ENCODE measurements at places on chromosomes 4 and X.

GRCh38 chrX:46333550-46333949 lies 211.7 kb downstream of the ZNF674 start:
- DNase-seq = no peak

DNA sequence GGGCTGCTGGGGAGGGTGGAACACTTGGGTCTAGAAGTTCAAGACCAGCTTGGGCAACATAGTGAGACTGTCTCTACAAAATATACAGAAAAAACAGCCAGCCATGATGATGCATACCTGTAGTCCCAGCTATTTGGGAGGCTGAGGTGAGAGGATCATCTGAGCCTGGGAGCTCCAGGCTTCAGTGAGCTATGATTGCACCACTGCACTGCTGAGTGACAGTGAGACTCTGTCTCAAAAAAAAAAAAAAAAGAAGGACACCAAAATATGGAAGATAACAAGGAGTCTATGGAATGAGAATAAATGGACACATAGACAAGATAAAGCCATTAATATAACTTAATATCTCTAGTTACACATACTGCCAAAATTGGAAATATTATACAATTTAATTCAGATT lies 62.7 kb upstream of the IL15 start:
- no peak for DNase-seq

DNA sequence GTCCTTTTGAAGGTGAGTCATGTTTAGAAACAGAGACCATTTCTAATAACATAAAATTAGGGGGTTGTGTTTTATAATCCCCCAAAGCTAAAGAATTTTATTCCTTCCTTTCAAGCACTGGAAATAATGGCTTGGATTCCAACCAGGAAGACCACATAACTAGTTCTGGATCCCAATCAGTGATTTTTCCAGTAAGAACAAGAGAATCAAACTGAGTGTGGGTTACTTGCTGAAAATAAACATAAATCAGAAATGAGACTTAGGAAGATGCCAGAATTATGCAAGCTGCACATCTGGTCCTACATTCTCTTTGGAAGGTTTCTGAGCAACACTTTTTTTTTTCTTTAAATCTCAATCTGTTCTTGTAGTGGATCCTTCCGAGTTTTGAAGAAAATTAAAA lies 76.3 kb downstream of the SOWAHB start:
- DNase-seq = no peak

- DNase-seq = no peak
Measured at GRCh38 chr4:185054886-185055285, 36.6 kb downstream of the HELT start.

- DNase-seq = no peak
Measured at GRCh38 chr4:148118633-148119032, 323.6 kb downstream of the NR3C2 start.

DNA sequence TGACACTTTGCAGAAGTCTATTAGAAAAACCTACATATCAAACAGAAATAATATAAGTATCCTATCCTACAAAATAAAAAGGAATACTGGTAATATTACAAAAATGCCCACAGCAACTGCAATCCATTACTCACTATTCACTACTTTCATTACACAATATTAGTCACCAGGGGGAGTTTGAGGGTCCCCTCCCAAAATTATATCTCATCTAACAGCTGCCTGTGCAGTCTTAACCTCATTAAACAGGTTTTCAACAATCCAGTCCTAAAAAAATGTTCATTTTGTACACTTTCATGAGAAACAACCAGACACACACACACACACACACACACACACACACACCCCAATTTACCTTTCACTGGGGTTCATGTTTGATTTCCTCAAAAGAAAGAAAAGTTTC lies 2.9 kb downstream of the CLOCK start:
- no peak for DNase-seq

GRCh38 chr4:122297694-122298093 lies 81.1 kb upstream of the ADAD1 start:
- DNase-seq = no peak

DNA sequence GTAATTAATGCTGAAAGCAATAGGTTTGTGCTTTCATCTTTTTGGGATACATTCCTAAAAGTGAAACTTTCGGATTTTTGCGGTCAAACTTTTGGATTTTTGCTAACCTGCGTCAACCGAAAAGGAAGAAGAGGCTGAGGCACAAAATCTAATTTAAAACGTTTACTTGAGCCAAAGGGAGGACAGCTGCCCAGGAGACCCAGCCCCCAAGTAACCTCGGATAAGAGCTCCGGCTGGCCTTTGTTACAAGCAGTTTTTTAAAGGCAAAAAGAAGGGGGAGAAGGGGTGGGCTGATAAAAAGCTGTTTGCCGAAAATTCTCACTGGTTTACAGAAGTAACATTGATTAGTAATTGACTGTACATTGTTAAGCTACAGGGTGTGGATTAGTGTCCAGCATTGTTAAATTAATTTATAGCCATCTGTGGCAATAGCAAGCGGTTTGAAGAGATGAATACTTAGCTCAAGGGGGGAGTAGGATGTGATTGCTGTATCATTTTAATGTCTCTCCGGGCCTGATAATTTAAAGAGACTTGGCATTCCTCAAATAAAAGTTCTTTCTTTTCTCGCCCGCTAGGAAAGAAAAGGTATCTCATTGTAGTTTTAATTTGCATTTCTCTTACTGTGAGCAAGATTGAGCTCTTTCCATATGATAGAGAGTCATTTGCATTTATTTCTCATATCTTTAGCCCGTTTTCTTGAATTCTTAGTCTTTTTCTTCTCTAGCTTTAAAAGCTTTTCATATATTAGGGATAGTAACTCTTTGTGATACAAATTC lies 59.1 kb upstream of the USP9X start:
- no peak for DNase-seq

DNA sequence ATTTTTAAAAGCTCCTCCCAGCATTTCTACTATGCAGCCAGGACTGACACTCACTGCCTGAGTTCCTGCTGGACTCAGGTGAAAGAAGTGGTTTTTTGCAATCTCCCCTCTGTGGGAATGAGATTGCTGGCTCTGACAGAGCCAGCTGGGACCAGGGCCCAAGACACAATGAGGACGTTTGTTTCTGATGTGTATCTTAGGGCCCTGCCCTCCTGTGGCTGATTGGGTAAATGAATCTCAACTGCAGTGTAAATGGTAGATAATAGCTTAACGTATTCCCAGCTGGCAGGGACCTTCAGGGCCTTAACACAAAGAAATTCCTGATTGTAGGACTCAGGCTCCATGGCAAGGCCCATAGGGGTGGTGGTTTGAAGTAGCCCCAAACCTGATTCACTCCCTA lies 85.8 kb upstream of the PRPS1 start:
- no peak for DNase-seq

GRCh38 chr4:10023806-10024205 lies 2.5 kb upstream of the SLC2A9 start:
- DNase-seq = no peak

GRCh38 chrX:153444333-153445011 lies 1.4 kb downstream of the TREX2 start:
- no peak for DNase-seq

GRCh38 chr4:173410079-173410478 lies 11.2 kb upstream of the SCRG1 start:
- no peak for DNase-seq

DNA sequence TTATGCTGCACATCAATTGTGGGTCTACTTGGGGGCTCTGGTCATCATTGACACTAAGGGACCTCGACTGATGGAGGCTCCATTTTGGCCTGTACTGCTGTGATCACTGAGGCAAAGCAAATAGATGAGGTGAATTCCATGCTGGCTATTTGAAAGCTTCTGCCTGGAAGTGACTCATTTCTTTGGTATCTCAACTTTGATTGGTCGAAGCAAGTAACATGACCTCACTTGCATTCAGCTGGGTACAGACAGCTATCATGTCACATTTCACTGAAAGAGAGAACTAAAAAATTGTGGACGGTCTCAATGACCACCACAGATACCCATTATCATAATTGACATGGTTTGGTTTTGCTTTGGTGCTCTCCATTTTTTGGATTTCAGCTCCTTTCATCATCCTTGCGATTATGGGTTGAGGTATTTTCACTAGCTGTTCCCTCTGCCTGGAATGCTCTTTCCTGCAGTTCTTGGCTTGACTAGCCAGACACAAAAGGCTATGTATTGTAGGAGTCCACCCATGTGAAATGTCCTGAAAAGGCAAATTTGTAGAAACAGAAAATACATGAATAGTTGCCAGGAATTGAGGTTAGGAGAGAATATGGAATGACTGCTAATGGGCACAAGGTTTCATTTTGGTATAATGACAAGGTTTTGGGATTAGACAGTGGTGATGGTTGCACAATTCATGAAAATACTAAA lies 369.2 kb upstream of the LCORL start:
- DNase-seq = no peak

DNA sequence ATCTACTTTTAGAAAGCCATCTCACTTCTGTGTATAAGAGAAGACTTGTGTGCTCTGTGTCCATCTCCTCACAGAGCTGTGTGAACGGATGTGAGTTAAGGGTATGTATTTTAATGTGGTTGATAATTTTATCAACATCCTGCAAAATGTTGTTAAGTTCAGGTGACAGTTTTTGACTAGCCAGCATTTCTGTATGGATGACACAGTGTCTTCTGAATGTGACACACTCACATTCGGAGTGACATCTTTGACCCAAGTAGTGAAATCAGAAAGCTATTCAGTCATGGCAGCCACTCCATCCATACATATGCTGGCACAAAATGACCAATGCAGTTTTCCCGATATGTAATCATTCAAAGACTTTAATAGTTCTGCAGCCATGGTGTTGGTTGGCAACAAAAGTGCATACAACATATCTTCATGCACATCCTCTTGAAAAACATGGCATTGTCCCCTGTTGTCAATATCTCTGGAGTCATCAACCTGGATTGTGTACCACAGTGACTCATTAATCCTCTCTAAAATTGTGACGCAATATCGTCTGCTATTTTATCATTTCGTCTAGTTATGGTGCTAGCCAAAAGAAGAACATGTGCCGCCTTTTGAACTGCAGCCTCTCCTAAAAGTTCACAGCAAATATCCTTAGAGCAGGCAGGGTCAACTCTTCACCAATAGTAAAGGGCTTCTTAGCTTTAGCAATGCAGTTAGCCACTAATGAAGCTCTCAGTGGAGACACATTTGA lies 6.8 kb upstream of the FGF2 start:
- DNase-seq = no peak

- no peak for DNase-seq
Measured at GRCh38 chr4:89157488-89158024, 46.2 kb downstream of the TIGD2 start.

DNA sequence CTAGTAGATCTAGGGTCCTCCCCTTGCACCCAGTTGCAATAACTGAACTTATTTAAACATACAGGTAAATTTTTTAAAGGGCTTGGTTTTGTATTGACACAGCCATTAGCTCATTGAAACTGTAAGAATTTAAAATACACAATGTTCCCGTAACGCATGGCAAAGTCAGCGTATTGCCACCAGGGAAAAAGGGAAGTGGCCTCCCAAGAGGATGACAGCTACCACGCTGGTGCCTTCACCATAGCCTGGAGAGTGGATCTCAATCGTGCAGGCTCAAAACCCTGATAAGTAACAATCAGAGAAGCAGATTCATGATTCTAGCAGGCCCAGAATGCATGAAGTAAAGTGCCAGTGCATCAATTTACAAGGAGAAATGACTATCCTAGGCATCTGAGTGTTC lies 49.4 kb upstream of the RELL1 start:
- DNase-seq = no peak

DNA sequence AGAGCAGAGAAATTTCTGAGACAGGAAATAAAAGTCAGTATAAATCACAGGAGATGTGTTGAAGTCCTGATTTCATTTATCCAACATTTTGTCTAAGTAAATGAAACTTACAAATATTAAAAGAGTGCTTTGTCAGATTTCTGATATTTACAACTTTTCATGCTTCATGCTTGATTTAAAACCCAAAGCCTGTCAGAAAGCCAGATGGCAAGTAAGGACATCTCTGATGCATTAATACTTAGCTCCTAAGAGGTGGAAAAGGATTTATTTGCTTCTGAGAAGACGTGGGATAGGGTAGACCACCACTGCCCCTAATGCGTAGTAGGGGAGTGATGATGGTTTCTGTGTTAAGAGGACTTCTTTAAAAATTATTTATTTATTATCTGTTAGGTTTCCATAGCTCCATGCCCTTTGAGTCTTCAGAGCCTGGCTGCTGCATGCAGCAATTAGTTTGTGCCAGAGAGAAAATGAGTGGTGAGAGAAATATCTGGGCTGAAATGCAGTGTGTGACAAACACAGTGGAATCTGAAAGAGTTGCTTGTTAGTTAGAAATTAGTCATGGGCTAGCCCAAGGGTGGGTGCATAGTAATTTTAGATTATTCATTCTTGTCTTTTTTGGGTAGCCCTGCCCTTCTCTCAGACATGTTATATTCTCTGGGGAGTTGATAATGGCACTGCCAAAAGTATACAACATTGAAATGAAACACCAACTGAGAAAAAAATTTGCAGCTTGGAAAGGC lies 333.8 kb downstream of the C4orf33 start:
- no peak for DNase-seq

DNA sequence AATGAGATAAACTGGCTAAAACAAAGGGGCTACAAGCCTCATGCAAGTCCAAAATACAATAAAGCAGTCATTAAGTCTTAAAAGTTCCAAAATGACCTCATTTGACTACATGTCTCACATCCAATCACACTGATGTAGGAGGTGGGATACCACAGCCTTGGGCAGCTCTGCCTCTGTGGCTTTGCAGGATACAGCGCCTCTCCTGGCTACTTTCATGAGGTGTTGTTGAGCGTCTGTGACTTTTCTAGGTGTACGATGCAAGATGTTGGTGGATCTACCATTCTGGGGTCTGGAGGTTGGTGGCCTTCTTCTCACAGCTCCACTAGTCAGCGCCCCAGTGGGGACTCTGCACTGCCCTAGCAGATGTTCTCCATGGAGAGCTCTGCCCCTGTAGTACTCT lies 944.9 kb downstream of the TECRL start:
- DNase-seq = no peak

GRCh38 chr4:108754327-108754726 lies 8.5 kb downstream of the ETNPPL start:
- DNase-seq = no peak

- DNase-seq = no peak
Measured at GRCh38 chrX:69031181-69031580, 134.1 kb downstream of the PJA1 start.

- DNase-seq = no peak
Measured at GRCh38 chrX:54747733-54748393, 50.2 kb downstream of the ITIH6 start.

- DNase-seq = no peak
Measured at GRCh38 chr4:12902735-12903134, 581.4 kb downstream of the RAB28 start.

GRCh38 chr4:7381221-7381889 lies 53.4 kb downstream of the PSAPL1 start:
- DNase-seq = peak; percentile 6

GRCh38 chrX:53481093-53481492 lies 46.9 kb upstream of the HSD17B10 start:
- no peak for DNase-seq

- no peak for DNase-seq
Measured at GRCh38 chr4:113831457-113831856, 69.9 kb upstream of the CAMK2D start.

- DNase-seq = no peak
Measured at GRCh38 chr4:182969651-182970279, 52.6 kb upstream of the DCTD start.
